ENCODE measurements at places on chromosomes 2 and 18.

DNA sequence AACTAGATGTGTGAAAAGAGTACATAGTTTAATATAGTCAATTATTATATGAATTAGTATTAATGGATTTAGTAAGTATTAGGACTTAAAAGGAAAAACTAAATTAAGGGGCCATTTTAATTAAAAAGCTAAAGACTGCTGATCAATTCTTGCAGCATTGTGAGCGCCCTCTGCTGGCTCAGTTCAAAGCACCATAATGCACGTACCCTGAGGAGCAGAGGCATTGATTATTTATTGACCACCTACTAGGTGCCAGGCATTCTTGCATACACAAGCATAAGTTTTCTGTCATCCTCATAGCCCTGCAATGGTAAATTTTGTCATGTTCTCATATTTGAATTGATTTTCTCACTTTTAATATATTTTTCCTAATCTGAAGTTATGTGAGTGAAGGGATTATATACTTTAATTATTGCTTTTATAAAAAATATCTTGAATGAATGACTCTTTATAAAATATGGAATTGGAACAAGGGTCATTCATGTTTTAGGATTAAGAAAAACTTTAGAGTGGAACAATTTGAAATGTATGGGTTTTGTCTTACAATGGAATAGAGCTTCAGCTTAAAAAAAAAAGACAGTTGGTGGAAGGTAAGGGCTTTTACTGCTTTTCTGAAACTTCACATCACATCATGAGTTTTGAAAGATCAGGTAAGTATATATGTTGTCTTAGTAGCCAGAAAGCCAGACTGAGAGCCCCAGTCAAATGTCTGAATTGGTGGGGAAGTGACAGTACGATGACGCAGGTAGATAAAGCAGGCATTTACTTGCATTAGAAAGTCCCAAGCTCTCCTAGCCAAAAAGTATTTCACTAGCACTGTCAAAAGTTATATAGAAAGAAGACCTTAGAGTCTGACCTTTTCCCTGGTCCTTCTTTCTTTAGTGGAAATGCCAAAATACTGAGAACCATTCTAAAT is 9.7 kb downstream of the ITGA4 start:
- no peak for DNase-seq

- no peak for DNase-seq
Observed at GRCh38 chr2:151793123-151793522, 35.1 kb downstream of the ARL5A start.

DNA sequence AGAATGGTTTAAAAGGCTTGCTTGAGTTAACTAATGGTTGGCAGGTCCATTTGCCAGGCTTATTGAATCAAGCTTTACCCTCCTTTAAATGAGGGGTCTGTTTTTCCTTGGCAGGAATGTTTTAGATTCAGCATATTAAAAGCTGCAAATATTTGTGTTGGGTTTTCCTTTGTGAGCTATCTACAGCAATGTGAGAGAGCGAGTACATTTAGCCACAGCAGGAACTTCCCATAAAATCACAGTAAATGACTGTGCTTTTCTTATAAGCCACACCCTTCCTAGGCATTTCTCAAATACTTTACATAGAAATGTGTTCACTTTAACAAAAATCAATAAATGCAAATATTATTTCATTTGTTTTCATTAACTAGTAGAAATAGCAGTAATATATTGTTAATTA is 23.9 kb downstream of the CALCRL start:
- no peak for DNase-seq

DNA sequence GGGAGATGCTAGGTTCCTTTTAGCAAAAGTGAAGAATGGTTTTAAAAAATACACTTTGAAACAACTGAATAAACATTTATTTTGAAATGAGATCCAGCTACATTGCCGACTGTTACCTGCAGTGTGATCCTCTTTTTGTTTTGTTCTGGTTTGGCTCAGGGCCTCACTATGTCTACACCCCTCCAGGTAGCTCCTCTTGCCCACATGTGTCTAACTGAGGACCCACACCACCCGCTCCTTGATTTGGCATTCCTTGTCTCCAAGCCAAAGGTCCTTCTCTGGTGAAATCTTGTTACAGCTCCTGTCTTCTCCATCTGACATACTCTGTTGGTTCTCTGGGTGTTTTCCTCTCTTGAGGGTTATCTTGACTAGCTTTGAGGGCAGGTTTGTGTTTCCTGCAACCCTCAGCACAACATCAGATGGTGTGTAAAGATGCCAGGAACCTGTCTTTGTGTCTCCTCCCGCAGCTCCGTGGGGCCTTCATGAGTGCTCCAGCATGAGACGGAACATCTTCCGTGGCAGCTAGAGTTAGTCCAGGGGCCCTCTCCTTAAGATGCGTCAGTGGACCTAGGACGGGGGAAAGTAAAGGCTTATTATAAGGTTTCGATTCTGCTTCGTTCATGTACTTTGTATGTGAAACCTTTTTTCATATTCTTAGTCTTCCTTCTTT is 32.1 kb downstream of the MAP4K4 start:
- no peak for DNase-seq

DNA sequence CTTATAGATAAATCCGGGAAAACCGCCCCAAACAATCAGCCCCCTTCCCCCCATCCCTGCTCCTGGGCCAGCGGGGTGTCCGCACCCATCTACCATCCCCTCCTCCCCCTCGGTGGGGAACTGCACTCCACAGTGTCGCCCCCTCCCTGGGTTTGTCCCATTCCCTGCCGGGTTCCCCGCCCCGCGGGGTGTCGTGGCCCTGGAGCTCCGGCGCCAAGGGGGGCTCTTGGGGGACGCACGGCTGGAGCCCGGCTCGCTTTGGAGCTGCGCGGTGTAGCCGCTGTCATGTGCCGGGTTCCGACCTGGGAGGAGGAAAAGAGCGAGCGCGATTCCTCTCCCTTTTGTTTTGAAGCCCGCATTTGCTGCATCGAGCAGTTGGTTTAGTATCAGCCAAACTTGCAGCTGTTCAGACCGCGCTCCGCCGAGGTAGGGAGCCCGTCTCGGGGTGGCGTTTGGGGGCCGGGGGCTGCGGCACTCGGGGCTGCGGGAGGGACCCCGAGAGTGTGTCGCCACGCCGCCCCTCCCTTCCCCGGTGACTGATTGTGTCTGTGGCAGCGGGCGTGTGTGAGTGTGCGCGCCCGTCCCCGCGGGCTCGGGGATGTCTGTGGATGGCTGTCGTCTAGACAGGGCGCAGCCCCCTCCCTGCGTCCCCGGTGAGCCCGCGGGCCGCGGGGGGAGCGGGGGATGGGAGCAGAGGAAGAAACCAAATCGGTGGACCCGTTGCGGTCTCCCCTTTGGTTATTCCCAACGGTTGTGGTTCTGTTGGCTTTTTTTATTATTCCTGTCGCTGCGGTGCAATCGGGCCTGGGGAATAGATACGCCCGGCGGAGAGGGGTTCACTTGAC is 797 bp downstream of the CTIF start:
- no peak for DNase-seq

GRCh38 chr2:134446383-134447017 is 192.6 kb downstream of the MGAT5 start:
- no peak for DNase-seq

GRCh38 chr2:99840831-99841230 is 301.6 kb downstream of the AFF3 start:
- no peak for DNase-seq

- DNase-seq: no peak
Observed at GRCh38 chr2:234735829-234736228, 216.0 kb upstream of the SH3BP4 start.

DNA sequence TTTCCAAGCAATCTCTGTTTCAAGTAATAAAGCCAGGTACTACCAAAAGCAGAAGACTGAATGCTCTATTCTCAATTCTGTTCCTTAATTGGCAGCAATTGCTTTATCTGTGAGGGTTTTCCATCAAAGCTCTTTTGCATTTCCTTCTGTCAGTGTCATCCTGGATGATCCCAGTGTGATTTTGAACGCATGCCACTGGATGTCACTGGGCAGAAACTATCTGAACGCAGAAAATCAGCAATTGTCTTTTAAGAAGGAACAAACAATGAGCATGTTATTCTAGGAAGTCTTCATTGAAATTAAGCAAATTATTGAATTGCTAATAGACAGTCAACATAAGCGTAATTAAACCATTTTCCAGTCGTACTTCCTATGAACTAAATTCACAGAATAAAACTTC is 259.0 kb upstream of the REG3G start:
- DNase-seq: no peak

GRCh38 chr18:73153271-73153670 is 285.5 kb upstream of the NETO1 start:
- no peak for DNase-seq

DNA sequence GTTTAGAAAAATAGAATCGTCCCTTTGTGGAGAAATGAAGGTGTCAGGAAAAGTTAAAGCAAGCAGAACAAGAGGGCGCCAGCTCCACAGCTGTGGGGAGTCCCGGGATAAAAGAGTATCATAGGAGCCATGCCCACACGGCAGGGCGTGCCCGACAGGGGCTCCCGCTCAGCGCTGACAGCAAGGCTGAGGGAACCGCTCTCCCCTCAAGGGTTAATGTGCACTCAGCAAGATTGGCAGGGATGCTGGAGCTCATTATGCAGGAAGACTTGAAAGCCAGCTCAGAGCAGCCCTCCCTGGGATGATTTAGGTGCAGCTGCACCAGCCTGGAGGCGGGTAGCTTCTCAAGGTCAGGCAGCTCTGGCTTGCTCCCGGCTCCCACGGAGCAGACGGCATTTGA is 500.2 kb downstream of the EIPR1 start:
- no peak for DNase-seq

- no peak for DNase-seq
Observed at GRCh38 chr2:15313657-15314056, 247.5 kb downstream of the NBAS start.

DNA sequence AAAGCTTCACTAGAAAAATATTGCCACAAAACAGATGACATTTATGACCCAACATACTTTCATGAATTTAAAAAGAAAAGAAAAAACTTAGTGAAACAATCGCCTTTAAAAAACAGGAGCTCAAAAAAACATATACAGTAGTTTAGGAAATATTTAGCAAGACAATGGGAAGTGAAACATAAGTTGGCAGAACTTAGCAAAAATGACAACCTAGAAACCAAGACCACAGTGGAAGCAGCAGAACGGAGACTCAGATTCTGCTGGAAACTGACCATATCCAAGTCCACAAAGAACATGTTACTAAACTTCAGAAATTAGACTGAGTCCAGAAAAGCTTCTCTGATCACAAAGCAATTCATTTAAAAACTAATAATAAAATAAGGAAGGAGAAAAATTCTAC is 41.8 kb upstream of the CTAGE1 start:
- no peak for DNase-seq

GRCh38 chr2:86807468-86808275 is 17.0 kb upstream of the CD8A start:
- no peak for DNase-seq

DNA sequence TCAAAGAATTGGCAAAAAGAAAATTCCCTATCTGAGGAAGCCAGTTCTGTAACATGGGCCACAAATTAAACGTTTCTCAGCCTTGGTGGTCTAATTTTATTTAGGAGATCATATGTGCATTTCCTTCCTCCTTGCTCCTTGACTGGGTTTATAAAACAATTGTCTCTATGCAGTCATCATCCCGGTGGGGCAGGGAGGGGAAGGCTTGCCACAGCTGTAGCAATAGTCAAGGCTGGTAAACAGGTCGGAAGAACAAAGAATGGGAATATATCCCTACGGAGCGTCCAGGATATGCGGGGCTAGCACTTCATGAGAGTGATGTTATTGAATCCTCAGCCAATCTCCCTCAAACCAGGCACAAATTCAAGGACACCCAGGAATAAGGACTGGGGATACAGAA is 143.8 kb downstream of the RNF152 start:
- no peak for DNase-seq

GRCh38 chr2:128314348-128315121 is 4.1 kb downstream of the HS6ST1 start:
- DNase-seq: no peak

DNA sequence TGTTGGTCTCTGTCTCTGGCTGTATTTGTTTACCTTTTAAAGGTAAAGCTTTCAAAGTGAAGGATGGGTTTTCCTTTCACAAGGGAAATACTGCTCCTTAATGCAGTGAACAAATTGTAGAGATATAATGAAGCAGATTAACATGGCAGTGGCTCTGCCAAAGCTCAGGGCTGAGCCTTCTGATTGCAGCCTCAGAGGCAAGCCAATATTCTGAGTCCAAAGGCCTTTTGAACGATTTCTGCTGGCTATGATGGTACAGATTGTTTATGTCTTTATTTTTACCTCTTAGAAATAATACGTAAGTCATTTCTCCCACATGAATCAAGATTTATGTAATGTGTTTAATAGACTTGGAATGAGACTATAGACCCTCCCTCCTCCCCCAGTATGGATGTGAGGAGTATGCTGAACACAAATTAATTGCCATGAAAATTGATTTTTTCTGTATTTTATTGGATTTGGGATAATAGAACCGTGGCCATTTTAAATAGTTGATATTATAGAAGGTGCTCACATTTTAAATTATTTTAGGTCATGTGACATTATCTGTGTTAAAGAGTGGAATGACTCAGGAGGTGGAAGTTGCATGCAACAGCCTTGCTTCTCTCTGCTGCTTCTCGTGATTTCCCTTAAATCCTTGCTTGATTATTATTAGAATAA is 772 bp downstream of the SCN2A start:
- DNase-seq: no peak

GRCh38 chr2:166104773-166105172 is 23.0 kb downstream of the SCN1A start:
- DNase-seq: no peak

DNA sequence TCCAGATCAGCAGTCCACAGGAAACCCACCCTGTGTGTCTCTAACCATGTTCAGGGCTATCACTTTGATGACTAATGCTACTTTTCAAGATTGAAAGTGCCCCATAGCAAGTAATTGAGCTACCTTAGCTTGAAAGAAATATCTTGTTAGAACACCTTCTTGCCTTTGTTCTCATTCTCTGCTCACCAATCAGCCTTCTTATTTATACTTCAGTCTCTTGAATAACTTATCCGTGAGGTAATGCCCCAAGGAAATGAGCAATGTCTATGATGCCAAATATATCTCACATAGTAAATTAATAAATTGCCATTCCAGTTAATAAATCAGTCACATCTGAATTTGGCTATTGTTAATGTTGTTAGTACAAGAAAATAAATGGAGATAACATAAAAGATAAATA is 141.6 kb downstream of the WDPCP start:
- DNase-seq: no peak

GRCh38 chr2:227890495-227891079 is 19.2 kb downstream of the DAW1 start:
- DNase-seq: no peak

DNA sequence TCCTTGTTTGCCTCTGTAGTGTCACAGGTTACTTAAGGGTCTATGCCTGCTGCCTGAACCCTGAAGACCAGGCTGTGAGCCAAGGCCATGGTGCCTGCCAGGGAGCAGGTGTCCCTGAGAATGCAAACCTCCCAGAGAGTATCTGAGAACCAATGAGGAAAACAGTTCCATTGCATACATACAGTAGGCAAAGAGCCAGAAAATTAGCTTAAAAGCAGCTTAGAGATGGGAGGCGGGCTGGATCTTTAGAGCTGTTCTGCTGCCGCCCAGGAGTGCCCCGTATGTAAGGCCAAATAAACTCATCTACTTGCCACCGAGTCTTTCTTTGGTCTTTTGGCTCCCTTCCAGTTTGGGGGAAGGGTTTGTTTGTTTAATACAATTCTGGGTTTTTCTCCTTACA is 327.9 kb downstream of the CLIP4 start:
- no peak for DNase-seq

Measured in stimulated activated CD4-positive, alpha-beta T cell treated with anti-CD3 and anti-CD28 coated beads, Interleukin-1b, Interleukin-23, amount 100 ng/mL, for 1 hour (primary cell).